Fibroblast of skin of back (primary cell): ENCODE measurements at places on chromosomes 1 and 21.

- peak; percentile 16 for DNase-seq
Measured at GRCh38 chr1:39089931-39090521, 63.9 kb downstream of the NDUFS5 start.

DNA sequence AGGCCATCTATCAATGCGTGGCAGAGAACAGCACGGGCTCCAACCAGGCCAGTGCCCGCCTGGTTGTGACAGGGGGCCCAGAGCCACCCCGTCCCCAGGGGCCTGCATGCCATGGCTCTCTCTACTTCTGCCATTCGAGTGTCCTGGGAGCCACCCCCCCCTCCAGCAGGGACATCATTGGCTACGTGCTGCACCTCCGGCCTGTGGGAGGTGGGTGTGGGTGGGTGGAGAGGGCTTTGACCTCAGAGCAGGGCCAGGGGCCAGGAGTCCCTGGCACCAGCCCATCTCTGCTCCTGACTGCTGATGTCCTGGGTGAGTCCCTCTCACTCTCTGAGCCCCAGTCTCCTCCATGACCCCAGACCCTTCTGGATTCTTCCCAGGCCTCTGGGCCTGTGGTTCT lies 25.3 kb downstream of the SLC27A3 start:
- DNase-seq, result no peak

DNA sequence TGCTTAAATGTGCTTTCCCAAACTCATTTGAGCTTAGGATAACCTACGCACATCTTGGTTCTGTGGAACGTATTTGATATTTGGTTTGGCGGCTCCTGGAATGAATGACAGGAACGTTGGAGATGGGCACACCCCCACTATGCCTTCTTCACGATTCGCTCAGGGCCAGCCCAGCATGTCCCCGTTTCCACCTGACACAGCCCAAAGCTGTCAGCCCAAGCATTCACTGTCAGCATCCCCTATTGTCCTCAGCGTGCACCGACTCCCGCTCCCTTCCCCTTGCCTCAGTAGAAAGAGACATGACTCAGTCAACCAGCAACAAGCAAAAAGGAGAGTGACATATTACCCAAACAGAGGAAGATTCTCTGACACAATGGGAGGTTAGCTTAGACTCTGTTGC lies 181.4 kb downstream of the KCNJ6 start:
- no peak for DNase-seq

GRCh38 chr1:245216366-245217115 lies 61.8 kb downstream of the KIF26B start:
- peak; percentile 23 for DNase-seq

DNA sequence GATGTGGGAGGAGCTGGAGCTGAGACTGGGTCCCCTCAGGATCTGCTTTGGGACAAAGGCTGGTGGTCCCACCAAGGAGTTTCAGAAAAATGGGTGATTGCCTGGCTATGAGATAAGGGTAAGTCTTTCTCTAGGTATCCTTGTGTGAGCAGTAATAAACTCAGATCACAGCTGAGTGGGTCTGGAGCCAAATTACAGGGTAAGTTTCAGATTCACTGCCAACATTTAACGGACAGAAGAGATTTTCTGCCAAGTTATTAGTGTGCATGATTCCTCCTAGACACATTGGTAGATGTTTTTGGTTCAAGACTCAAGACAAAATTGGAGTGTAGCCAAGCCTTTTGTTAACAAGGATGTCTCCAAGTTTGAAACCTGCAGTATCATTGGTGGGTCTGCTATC lies 7.5 kb downstream of the CD1B start:
- no peak for DNase-seq

DNA sequence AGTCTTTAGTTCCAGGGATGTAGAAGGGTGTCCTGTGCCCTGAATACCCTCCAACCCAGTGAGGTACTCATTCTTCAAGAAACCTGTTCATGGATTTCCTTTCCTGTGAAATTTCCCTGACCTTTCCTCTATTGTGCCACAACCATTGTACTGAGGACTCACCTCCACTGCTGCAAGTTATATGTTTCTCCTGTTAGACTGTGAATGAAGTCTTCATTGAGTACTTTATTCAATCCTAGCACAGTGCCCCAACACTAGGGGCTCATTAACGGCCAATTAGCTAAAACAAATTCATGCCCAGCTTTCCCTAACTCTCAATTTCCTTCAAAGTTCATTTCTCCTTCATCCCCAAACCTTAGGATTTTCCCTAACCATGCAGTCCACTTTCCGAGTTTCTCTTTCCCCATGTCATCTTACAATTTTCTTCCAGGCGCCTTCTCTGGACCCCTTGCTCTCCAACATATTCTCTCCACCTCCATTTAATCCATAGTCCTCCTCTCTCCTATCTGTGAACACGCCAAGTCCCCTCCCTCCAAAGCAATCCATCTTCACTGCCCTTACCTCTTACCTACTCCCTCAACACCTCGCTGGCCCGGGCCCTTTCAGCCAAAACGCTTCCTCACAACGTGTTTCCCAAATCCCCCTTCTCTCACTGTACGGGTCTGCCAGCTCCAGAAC lies 1.3 kb downstream of the TRIM33 start:
- no peak for DNase-seq

- no peak for DNase-seq
Measured at GRCh38 chr1:35642471-35642955, 1.2 kb upstream of the PSMB2 start.

GRCh38 chr21:37155186-37155585 lies 82.1 kb downstream of the TTC3 start:
- no peak for DNase-seq

- no peak for DNase-seq
Measured at GRCh38 chr1:239306426-239306825, 79.9 kb upstream of the CHRM3 start.

- DNase-seq, result peak; percentile 97
Measured at GRCh38 chr21:27423038-27423437, 456.1 kb upstream of the ADAMTS5 start.

DNA sequence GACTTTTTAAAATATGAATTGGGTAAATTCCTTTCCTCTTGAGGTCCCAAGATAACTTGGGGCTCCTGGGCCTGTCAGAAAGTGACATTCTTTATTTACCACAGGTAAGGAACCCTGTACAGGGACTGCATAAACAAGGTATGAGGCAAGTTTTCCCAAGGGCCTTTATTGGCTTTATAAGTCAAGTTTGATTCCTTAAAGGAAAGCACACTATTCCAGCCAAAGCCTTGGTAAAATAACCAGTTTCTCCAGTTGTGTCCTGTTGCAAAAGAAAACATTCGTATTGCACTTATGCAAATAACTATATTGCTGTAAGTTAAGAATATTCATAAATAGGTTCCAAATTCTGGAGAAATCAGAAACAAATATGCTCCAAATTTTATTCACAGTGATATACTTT lies 21.9 kb upstream of the METTL18 start:
- DNase-seq, result no peak

DNA sequence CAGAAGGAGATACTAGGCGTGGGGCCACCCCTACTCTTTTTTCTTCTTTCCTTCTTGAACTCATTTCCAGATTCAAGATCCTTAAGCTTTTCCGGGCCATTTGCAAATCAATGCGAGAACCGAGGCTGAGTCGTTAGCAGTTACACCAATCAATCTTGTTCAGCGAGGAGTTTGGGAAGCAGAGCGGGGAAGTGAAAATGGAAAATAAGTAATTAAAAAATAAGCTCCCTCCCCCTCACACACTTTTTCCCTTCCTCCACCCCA lies 1.7 kb upstream of the NEGR1 start:
- DNase-seq, result no peak

DNA sequence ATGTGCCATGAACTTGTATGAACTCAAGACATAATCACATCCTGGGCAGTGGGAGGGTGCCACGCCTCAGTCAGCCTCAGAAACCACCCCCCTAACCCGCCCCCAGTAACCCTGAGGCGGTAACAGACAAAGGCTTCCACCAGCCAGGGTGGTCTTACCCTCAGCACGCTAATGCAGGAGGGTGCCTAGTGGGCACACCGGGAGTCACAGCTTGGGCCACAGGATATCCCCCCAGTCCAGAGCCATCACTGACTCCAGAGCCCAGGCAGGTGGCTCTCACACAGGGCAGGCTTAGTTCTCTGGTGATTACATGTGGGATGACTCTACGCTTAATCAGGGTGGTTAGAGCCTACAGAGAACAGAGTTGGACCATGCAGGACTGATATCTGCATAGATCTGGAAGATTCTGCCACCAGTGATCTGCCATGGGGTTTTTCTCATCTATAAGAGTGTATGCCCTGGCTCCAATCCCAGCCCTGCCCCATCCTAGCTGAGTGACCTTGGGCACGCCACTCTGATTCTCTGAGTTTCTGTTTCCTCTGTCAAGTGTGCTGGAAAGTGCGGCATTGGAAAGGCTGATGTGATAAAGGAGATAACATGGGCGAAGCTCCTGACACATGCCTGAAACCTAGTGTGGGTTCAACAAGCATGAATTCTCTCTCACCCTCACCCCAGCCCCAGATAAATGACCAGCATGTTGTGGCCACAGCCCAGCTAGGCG lies 27.3 kb downstream of the OPTC start:
- no peak for DNase-seq

- DNase-seq, result no peak
Measured at GRCh38 chr1:167916766-167917511, 3.0 kb upstream of the ADCY10 start.

- no peak for DNase-seq
Measured at GRCh38 chr1:155451199-155451598, 111.4 kb downstream of the ASH1L start.

DNA sequence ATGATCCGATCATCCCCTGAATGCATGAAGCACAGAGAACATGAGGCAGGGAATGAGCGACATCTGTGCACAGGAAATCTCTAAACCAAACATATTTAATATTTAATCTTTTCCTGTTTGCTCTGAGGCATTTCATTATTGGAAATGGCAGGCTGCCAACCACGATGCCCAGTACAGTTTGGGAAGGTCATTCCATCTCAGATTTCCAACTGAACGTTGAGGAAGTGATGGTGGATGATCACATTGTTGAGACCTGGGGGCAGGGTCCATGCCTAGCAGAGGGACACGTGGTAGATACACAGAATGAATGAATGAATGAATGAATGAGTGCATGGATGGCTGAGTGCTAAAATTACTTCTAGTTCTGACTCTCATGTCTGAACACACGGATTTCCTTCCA lies 15.9 kb upstream of the FASLG start:
- peak; percentile 28 for DNase-seq

- no peak for DNase-seq
Measured at GRCh38 chr1:161089251-161089924, at the start of gene NECTIN4. TSS of gene NECTIN4 (minus strand) at chr1:161089558. CDS start at chr1:161089296, 262 bp downstream.

GRCh38 chr1:100717218-100717617 lies 2.3 kb upstream of the VCAM1 start:
- DNase-seq, result no peak

DNA sequence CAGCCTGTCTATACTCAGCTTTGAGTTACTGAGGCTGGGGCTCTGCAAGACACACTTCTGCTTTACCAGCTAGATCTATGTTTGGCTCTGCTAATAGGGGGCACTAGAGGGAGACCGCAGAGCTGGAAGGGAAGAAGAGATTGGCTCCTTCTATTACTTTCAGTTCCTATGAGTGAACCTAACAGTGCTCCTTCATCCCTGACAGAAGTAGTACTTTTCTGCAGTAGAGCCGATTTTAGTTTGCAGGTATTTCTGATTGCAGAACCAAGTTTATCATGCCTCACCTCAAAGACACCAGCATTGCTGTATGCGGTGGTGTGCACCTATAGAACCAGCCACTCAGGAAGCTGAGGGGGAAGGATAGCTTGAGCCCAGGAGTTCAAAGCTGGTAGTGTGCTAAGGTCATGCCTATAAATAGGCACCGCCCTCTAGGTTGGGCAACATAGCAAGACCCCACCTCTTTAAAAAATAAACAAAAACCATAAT lies 5.7 kb upstream of the ZDHHC18 start:
- DNase-seq, result no peak

GRCh38 chr1:43854473-43854872 lies 79.1 kb upstream of the ARTN start:
- DNase-seq, result no peak

GRCh38 chr1:218259339-218259738 lies 25.8 kb upstream of the RRP15 start:
- DNase-seq, result no peak

- DNase-seq, result no peak
Measured at GRCh38 chr21:45613396-45613795, 30.1 kb upstream of the PCBP3 start.

GRCh38 chr1:118442214-118442613 lies 257.2 kb upstream of the SPAG17 start:
- no peak for DNase-seq

DNA sequence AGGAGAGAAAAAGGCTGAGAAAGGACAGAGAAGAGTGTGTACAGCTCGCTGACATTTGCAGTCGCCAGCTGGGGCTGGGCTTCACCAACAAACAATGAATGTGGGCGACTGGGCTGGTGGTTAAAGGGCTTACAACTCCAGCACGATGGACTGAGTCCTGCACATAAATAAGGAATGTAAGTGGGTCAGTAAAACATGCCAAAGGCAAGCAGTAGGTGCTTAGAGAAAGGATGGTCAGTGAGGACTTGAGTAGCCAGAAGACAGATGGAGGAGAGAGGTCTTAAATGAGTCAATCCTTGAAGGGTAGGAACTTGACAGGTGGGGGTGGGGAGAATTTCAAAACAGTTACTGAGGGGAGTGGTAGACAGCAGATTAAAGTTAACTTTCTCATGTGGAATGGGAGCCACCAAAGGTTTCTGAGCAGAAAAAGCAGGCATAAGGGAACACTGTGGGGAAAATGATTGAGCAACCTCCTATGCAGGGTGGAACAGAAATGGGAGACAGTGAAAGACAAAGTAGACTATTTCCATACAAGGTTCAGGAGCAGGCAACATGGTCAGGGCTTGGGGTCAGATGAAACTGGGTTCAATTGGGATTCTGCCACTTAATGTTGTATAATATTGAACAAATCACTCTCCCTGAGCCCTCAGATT lies 37.4 kb downstream of the GADD45A start:
- DNase-seq, result no peak

- DNase-seq, result no peak
Measured at GRCh38 chr1:16296643-16297042, 55.6 kb downstream of the FBXO42 start.

DNA sequence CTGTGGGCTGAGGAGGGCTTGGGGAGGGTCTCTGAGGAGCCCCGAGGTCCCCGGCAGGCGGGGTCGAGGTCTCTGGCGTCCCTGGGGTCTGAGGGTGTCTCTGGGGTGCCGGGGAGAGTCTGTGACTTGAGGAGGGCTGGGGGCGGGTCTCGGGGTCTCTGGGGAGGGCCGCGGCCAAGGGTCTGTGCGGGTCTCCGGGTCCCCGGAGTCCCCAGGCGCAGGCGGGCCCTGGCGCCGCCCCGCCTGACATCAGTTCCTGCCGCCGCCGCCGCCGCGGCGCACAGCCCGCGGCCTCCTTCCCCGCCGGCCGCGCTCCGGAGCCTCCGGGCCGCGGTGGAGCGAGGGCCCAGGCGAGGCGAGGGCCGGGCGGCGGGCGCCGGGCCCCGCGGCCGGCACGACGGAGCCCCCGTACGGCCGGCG lies at the start of gene PLEKHM2:
PLEKHM2 (plus strand) TSS at position 279 of the 420 bp plus-strand sequence. CDS start 239 bp downstream, outside the sequence.
- DNase-seq, result peak; percentile 63

DNA sequence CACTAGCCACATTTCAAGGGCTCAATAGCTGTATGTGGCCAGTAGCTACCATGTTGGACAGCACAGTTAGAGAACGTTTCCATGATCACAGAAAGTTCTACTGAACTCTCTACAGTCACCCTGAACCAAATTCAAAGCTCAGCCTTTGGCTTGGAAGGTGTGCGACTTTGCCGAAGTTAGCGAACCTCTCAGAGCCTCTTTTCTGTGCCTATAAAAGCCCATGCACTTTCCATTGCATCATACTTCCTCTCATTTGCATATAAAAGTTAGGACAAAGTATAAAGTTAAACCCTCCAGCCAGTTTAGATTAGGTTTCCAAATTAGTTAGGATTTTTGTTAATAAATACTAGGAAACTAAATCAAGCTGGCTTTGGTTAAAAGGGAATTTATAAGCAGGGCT lies 4.7 kb upstream of the SLC1A7 start:
- DNase-seq, result no peak

GRCh38 chr1:192435704-192436103 lies 118.9 kb downstream of the RGS21 start:
- no peak for DNase-seq
